ENCODE measurements at places on chromosomes 6 and 20.

GRCh38 chr6:28980852-28981430, 24.2 kb downstream of the ZNF311 start:
- peaks cover 9% of the 10 kb centered on the region for H3K4me1 ChIP-seq
- peak overlapping the region; percentile 90 for H3K4me3 ChIP-seq
- H3K27ac ChIP-seq: peak overlapping the region; percentile 80
- H3K36me3 ChIP-seq: no peaks in the 10 kb centered on the region

GRCh38 chr6:111709615-111710398, 104.1 kb upstream of the TRAF3IP2 start:
- H3K4me1 ChIP-seq: peaks cover 34% of the 10 kb centered on the region
- no peak for DNase-seq
- H3K27me3 ChIP-seq: no peaks in the 10 kb centered on the region
- H3K27ac ChIP-seq: peak overlapping the region; percentile 67
- H3K4me3 ChIP-seq: no peak overlapping the region

DNA sequence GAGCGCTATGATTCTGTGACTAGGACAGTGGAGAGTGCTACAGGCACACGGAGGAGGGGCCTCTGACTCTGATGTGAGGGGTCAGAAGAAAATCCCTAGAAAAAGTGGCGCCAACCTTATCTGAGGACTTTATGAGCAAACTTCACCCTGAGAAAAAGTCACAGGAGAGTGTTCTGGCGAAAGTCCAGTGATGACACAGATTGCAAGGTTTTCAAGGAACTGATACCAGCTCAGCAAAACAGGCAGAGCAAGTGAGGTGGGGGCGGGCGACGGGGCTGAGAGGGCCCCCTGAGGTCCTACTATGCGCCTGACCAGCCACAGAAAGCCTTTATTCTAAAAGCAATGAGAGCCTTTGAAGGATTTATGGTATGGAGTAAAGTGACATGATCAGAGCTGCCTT, 73.3 kb downstream of the SLC22A23 start:
- H3K27me3 ChIP-seq: no peaks in the 10 kb centered on the region
- peaks cover 9% of the 10 kb centered on the region for H3K36me3 ChIP-seq
- DNase-seq: peak; percentile 46

DNA sequence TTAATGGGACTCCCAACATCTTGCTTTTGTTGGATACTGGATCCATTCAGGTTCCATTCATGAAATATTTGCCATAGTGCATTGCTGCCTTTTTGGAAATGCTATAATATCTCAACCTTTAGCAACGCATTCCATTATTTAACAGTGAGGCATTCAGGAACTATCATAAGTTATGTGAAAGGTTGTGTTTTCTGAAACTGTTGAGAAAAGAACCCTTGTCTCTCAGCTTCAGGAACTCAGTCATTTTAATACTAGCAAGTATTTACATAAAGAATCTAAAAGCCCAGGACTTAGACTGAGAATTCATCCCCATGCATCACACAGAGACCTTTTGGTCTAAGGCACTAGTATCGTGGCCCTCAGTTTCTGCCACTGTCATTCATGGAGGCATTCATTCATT, 24.9 kb upstream of the SASH1 start:
- no peak for DNase-seq
- no peaks in the 10 kb centered on the region for H3K27me3 ChIP-seq

- no peaks in the 10 kb centered on the region for H3K36me3 ChIP-seq
- no peak overlapping the region for H3K4me3 ChIP-seq
- H3K27ac ChIP-seq: no peak overlapping the region
- H3K4me1 ChIP-seq: no peaks in the 10 kb centered on the region
- DNase-seq: no peak
Observed at GRCh38 chr6:136378888-136379287, 89.2 kb upstream of the BCLAF1 start.

DNA sequence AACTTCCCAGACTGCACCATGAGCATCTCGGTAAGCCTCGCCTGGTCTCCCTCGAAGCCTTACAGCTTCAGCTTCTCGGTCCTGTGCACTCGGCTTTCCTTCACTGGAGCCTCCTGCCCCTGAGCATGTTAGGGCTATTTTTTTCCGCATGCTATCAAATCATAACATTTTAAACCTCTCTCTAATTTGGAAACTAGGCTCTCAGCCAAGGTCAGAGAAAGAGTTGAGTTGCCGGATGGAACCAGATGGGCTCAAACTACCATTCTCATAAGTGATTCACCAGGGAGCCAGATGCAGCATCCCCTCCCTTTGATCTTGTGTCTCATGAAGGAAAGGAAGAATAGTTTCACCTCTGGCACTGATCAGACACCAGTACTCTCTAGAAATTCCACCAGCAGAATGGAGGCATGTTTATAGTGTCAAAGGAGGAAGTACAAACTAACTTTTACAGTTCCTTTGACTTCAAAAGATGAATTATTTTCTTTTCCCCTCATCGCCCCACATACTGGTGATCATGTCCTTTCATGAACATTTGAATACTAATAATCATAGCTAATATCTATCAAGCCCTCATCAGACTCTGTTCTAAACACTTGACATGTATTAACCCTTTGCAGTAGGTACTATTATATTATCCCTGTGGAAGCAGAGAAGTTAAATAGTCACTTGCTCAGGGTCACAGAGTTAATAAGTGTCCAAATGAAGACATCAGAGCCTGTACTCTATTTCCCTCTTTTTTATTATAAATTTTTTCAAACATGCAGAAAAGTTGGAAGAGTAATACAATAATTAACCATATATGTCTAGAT, 46.7 kb downstream of the MAP1LC3A start:
- peaks cover 6% of the 10 kb centered on the region for H3K36me3 ChIP-seq
- peak overlapping the region; percentile 35 for H3K27ac ChIP-seq
- no peaks in the 10 kb centered on the region for H3K4me1 ChIP-seq
- no peaks in the 10 kb centered on the region for H3K27me3 ChIP-seq
- DNase-seq: no peak

DNA sequence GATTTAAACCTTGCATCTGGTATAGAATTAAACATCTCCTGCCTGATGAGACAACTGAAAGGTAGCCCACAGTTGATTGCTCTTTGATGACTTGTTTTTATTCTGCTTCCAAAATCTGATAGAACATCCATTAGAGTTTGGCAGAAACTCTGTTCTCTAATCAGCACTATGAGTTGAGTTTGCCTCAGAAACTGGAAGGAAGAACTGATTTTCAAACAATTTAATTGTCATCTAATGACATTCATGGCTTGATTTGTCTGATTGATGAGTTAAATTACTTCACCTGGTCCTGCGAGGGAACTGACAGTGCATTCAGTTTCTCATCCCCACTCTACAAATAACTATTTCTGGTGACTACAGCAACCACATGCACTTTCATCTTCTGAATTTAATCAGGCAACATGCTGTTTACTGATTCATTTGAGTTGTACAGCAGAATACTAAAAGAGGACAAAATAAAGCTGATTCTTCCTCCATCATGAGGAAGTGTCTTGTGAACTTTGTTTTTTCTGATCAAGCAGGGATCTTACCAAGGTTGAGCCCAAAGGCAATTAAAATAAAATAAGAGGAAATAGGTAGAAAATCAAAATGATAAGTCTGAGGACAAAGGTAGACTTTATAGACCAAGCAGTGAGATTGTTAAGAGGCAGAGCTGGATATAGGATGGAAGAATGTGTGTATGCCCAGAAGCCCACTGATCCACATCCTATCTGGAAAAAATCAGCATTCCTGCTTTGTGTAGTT, 15.7 kb upstream of the MRAP2 start:
- H3K27me3 ChIP-seq: no peaks in the 10 kb centered on the region
- no peak overlapping the region for H3K4me3 ChIP-seq
- H3K36me3 ChIP-seq: no peaks in the 10 kb centered on the region
- no peak overlapping the region for H3K27ac ChIP-seq
- no peaks in the 10 kb centered on the region for H3K4me1 ChIP-seq

GRCh38 chr6:139443231-139444112, 69.0 kb upstream of the CITED2 start:
- no peak overlapping the region for H3K4me3 ChIP-seq
- H3K4me1 ChIP-seq: no peaks in the 10 kb centered on the region
- H3K36me3 ChIP-seq: no peaks in the 10 kb centered on the region
- no peak overlapping the region for H3K27ac ChIP-seq
- no peaks in the 10 kb centered on the region for H3K27me3 ChIP-seq
- no peak for DNase-seq

DNA sequence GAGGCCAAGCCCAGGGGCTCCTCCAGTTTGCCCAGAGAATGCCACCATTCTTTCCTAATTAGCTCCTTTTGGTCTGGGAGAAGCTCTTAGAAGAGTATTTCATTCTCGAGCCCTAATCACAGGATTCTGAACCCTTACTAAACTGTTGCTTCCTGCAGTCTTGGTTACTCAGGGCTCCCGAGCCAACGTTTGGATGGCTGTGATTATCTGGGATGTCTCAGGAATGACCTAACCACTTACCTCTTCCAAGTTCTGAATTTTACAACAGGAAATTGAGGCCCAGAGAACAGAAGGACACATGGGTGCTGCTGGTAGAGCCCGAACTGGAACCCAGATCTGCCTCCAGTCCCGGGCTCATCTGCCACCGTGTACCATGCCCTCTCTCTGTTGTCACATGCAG, 22.2 kb upstream of the PNPLA1 start:
- no peak for DNase-seq
- no peaks in the 10 kb centered on the region for H3K27me3 ChIP-seq
- no peak overlapping the region for H3K4me3 ChIP-seq
- H3K36me3 ChIP-seq: no peaks in the 10 kb centered on the region
- H3K4me1 ChIP-seq: peaks cover 8% of the 10 kb centered on the region

DNA sequence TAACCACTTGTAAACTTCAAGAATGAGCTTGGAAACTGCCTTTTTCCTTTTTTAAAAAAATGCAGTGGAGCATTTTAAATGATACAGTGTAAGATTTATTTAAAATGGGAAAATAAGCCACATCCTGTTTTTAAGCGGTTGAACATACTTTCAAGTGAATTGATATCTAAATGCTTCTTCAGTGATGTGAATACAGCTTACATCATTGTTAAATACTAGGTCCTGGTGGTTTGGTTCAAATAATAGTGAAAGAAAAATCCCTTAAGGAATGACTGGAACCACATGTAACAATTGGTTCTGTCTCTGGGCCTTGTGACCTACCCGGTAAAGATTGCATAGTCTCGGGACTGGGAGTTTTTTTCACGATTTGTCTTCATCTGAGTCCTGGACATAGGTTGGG, 44.2 kb downstream of the BMP6 start:
- H3K36me3 ChIP-seq: no peaks in the 10 kb centered on the region
- no peaks in the 10 kb centered on the region for H3K4me1 ChIP-seq
- no peaks in the 10 kb centered on the region for H3K27me3 ChIP-seq
- H3K4me3 ChIP-seq: no peak overlapping the region

- no peaks in the 10 kb centered on the region for H3K36me3 ChIP-seq
- H3K27me3 ChIP-seq: no peaks in the 10 kb centered on the region
- no peak for DNase-seq
- H3K27ac ChIP-seq: no peak overlapping the region
Observed at GRCh38 chr20:10453241-10453640, 18.1 kb downstream of the SLX4IP start.

GRCh38 chr6:33989016-33989854, 156.7 kb downstream of the GRM4 start:
- no peak overlapping the region for H3K4me3 ChIP-seq
- no peak overlapping the region for H3K27ac ChIP-seq
- H3K36me3 ChIP-seq: no peaks in the 10 kb centered on the region

DNA sequence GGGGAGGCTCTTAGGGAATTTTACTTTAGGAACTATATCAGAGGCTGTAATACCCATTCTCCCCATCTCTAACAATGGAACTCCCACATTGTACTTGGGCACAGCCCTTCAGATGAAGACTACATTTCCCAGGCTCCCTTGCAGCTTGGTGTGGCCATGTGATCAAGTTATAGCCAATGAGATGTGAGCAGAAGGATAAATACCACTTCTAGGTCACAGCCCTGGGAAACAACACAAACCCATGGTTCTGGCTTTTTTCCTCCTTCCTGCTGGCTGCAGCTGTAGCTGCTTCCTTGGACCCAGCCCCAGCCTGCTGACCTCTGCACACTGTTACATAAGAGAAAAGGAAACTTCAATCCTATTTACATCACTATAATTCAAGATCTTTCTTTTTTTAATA, 445.9 kb upstream of the JARID2 start:
- H3K27me3 ChIP-seq: no peaks in the 10 kb centered on the region
- DNase-seq: peak; percentile 82
- H3K27ac ChIP-seq: no peak overlapping the region
- no peak overlapping the region for H3K4me3 ChIP-seq
- H3K4me1 ChIP-seq: peaks cover 21% of the 10 kb centered on the region

GRCh38 chr6:16966791-16967469, 134.9 kb upstream of the STMND1 start:
- no peaks in the 10 kb centered on the region for H3K36me3 ChIP-seq
- no peak for DNase-seq
- no peaks in the 10 kb centered on the region for H3K27me3 ChIP-seq

DNA sequence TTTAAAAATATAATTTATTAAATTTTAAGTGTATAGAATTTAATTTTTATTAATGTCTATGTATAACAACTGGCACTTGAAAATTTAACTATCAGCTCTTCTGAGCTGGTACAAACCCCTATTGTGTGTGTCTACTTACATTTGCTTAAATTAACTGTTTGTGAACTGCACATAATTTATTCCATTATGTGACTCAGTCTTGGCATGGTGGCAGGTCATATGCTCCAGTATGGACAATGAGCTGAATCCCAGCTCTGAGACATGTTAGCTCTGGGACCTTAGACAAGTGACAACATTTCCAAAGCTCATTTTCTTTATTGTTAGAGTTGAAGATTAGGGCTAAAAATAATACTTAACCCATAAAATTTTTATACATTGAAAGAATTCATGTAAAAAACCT, 526.1 kb upstream of the MARCKS start:
- H3K27me3 ChIP-seq: no peaks in the 10 kb centered on the region
- no peak overlapping the region for H3K27ac ChIP-seq
- H3K36me3 ChIP-seq: no peaks in the 10 kb centered on the region
- no peaks in the 10 kb centered on the region for H3K4me1 ChIP-seq
- DNase-seq: no peak

DNA sequence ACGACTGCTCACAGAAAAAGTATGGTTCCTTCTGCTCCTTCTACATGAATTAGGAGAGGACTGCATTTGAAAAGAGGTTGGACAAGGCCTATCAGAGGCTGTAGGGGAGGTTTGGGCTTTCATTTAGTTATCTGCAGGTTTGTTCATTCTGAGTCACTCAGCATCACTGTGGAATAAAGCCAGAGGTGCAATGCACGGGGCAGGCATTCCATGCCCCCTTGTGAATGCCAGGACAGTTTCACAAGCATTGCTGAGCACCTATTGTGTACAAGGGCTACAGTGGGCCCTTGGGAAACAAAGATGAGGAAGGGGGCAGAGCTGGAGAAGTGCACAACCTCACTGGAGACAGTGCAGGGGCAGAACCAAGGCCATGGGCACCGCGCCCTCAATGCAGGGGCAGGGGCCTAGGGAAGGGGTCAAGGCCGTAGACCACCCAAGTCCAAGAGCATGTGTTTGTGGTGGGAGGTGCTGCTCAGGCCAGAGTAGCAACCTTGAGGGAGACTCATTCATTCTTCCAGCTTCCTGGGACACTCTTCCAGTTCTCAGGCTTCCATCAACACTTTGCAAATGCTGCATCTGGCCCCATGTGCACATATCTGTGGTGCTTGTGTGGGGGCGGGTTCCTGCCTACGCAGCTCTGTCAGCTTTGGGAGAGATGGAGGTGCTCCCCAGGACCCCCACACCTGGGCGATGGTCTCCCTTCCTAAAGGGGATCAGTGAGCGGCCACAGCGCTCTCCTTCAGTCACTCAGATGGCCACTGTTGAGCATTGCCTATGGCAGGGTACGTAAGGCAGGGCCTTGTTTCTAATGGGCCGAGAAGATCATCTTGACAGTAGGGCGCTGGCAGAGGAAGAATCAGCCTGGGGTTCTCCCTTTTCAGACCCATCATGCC, 204.5 kb downstream of the SYNDIG1 start:
- peaks cover 40% of the 10 kb centered on the region for H3K4me1 ChIP-seq
- H3K36me3 ChIP-seq: peaks cover 2% of the 10 kb centered on the region
- no peak for DNase-seq
- no peak overlapping the region for H3K4me3 ChIP-seq
- H3K27me3 ChIP-seq: no peaks in the 10 kb centered on the region
- no peak overlapping the region for H3K27ac ChIP-seq

Measured in spinal cord (tissue), 10 donors.